ENCODE measurements at places on chromosomes 16 and 17. TPM values are rescaled to one million over a fixed set of nuclear protein-coding genes. Genes with fewer than 3 reads are reported as not detected.

Gene RGS9
- 2.6 TPM for total RNA-seq

Gene RAB37
- 0.32 TPM for total RNA-seq

Gene SPATA32
- total RNA-seq = not detected

Gene KRT9
- not detected for total RNA-seq

Gene CDH8
- total RNA-seq = not detected

Gene CD79B
- total RNA-seq = not detected

Gene ZMYND15
- total RNA-seq = not detected

Gene LPO
- total RNA-seq = not detected

Gene C16orf92
- total RNA-seq = not detected

Gene CIBAR2
- not detected for total RNA-seq

Gene HASPIN
- 5.5 TPM for total RNA-seq

Data from fibroblast of villous mesenchyme (primary cell).